ENCODE measurements at places on chromosomes 3 and 15.
A peak's percentile ranks its signal among the peaks of the same experiment; 100 is the strongest.

- DNase-seq, result no peak
Measured at GRCh38 chr3:127665165-127665564, 7.6 kb upstream of the ABTB1 start.

DNA sequence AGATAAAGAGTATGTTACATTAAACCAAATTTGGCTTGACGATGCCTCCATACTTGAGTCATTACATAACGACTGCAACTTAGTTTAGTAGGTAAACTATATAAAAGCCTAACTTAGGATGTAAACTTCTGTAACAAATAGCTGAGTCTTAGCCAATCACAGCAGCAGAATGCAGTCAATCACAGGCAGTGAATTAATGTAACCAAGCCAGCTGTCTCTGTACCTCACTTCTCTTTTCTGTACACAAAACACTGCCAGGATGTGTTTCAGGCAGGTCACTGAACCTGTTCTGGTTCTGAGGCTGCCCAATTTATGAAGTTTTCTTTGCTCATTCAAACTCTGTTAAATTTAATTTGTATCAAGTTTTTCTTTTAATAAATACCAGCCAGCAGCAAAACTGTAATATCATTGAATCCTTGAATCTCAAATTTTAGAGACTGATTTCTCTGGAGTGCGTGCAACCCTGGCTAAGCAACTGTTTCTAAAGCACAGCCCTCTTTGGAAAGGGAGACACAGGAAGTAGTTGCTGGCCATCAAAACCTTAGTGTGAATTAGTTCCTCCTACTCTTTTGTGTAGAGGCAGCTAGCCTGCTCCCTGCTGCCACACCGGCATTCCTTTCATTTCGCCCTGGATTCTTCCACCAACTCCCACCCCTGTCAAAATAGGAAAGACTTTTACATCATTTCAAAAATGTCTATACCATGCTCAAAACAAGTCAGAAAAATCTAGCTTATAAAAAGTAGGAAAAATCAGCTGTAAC, 15.2 kb downstream of the RFTN1 start:
- DNase-seq, result no peak

DNA sequence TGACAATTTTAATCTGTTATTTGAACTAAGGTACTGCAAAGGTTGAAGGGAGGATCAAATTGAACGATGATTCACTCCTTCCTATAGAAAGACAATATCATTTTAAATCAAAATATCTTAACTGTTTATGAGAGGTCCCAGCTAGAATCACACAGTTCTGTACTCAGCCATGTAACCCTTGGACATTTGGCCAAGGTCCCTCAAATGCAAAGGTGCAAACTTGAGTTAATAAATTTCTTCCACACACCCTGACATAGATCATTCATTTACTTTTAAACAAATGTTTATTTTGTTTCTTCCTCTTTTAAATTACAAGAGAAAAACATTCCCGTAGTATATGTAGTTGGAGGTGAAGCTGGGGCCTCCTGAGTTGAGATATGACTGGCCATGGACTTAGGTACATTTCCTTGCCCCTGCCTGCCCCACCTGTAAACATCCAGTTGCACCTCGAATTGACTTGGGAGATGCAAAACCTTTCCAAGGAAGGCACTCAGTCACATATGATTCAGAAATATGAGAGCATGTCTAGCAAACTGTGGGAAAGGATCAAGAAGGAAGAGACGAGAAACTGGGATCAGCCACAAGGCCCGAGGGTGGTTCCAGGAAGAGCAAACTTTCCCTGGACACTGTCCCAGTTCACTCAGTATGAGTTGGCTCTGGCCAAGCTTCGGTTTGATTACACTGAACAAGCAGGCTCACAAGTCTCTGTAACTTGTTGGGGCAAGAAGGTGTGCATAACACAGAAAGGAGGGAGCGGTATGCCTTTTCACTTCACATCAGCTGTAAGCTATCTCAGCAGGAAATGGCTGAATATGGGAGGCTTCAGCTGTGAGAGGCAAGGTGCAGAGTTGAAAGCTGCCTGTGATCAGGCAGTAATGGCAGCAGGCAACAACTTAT, 6.7 kb downstream of the TNFSF10 start:
- DNase-seq, result no peak

GRCh38 chr15:40926659-40927494, 2.3 kb upstream of the DLL4 start:
- DNase-seq, result no peak

DNA sequence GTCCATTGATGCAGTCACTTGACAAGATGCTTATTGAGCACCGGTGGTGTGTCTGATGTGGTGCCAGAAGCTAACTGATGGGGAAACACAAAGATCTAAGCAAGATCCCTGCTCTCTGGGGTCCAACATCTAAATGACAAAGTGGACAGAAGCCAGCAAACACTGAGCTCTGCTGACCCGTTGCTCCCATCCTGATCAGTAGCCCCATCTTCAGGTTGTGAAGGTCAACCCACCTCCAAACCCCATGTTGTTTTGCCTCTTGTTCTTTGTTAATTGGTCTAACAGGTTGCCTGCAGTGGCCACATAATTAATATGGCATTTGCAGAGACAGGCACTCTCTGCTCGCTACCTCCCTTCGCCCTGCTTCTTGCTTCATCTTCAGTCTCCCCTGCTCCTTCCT, 21.5 kb upstream of the GLCE start:
- DNase-seq, result no peak

GRCh38 chr3:160092760-160093159, 104.1 kb downstream of the IL12A start:
- DNase-seq, result no peak

DNA sequence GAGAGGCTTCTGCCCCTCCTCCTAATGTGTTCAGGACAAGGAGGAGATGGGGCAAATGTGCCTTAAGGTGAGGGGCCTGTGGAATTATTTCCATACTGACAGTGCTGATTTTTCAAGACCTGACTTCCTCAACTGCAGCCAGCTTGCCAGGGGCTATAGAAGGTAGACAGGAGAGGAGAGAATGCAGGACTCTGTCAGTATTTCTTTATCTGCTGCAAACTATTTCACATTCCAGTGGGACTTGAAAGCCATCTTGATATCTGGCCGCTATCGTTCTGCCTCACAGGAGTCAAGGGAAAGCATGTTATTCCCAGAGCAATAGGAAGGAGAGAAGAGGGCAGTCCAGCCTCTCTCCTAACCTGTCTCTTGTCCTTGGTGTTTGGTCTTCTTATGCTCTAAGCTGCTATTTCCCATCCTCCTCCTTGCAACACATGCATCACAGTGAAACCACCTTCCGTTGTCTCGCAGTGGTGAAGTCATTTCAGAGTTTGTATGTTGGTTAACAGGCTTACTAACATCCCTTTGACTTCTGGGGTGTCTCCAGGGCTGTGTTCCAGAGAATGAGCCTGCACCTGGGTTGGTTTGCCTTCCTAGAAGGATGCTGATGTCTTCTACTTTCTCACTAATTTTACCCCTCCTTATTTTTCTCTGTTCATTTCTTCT, 95.1 kb upstream of the MRPS22 start:
- no peak for DNase-seq

- no peak for DNase-seq
Measured at GRCh38 chr15:94196531-94196930, 34.8 kb upstream of the MCTP2 start.

- DNase-seq, result no peak
Measured at GRCh38 chr3:14685179-14685578, 10.2 kb downstream of the C3orf20 start.

DNA sequence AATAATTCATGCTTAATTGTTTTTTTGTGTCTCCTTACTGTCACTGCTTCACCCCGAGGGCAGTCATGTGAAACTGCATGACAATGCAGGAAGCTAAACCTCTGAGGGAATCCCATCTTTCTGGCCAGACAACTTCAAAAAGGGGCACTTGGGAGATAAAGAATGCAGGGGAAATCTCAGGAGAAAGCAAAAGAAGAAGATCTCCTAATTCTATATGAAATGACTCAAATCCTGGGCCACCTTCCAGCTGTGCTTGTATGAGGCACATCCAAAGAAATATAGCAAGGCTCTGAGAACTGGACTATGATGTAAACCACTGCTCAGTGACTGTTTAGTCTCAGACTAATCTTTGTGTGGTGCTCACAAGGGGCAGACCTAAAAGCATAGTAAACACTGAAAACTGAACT, 22.6 kb upstream of the UMPS start:
- DNase-seq, result no peak

DNA sequence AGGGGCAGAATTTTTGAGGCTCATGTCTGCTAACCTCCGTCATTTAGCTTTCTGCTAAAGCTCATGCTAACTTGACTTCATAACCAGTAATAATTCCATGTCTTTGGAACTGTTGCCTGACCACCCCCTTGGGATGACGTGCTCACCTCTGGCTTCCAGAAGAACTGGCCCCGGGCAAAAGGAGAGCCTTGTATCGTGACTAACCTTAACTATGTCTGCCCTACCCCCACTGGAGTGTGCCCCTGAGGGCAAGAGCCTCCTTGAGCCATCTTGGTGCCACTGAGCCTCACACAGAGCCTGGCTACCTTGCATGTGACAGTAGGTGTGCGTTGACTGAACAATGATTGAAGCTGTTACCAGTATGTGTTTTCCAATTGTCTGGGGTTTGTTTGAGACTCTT, 4.7 kb downstream of the LRRK1 start:
- DNase-seq, result no peak

DNA sequence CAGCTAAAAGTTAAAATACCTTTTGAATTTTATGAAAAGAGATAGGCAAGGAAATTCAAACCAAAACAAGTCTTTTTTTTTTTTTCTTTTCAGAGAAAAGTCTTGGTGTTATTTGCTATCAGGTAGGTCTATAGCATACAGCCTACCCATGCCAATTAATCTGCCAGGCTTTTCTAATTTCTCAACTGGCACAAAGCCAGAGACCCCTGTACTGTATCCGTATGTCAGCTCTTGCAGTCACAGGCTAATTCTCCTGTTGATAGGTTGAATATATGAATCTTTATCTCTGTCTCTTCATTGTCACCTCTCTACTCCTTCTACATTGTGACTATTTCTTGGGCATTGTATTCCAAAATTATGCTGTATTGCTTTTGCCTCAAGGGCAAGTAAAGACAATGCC, 133.4 kb downstream of the IL5RA start:
- DNase-seq, result no peak

DNA sequence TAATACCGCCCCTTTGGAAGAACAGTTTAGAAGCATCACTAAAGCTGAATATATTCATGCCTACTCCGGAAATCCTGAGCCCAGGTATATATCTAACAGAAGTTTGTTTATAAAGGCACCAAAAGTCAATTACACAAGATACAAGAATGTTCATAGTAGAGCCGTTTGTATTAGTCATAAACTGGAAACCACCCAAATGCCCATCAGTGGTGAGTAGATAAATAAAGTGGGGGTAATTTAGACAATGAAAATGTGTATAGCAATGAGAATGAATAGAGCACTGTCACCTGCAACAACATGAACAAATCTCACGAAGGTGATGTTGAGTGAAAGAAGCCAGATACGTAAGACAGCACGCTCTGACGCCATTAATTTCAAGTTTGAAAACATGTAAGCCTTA, 68.3 kb upstream of the GLCE start:
- peak; percentile 80 for DNase-seq

GRCh38 chr15:64211696-64212095, 48.9 kb upstream of the PPIB start:
- DNase-seq, result no peak

GRCh38 chr3:71398157-71398836, 185.2 kb downstream of the FOXP1 start:
- DNase-seq, result no peak

- DNase-seq, result no peak
Measured at GRCh38 chr15:51550841-51551240, 71.7 kb downstream of the DMXL2 start.

All from HS-27A (cell line).